Sigmoid colon (tissue), 7 donors: ENCODE measurements at places on chromosomes 4 and X.

DNA sequence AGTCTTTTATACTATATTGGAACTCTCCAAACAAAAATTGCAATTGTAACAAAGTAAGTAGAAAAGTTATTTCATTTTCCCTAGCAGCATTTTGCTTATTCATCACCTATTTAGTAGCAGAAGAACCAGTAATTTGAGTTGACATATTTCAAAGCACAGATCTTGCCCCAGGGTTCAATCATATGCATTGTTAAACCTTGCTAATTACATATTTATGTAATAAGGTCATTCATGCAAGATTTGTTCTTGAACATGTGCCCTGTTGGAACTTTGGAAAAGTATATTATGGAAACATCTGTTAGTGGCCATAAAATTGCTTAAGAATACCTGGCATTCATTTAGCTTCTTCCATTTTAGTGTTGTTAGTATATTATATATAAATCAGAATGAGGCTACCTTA, 191.7 kb downstream of the TLL1 start:
- no peaks in the 10 kb centered on the region for H3K4me1 ChIP-seq
- H3K36me3 ChIP-seq = no peaks in the 10 kb centered on the region
- no peak for DNase-seq
- H3K4me3 ChIP-seq = no peak overlapping the region
- no peak overlapping the region for H3K27ac ChIP-seq
- no peaks in the 10 kb centered on the region for H3K27me3 ChIP-seq

DNA sequence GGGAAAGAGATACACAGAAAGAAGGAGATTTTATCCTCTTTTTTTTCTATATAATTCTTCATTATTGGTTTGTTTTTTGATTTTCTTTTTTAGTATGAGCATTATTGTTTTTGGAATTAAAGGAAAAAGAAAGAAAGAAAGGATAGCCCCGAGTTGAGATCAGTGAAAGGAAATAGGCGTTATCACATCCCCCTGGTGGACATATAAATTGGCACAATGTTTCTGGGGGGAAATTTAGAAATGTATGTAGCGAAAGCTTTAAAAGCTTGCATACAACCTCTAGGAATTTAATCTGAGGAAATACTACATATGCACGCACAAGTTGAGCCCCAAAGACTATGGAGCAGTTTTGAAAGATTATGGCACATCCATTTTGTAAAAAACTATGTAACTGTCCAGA, 226.3 kb upstream of the LDB2 start:
- H3K27ac ChIP-seq = no peak overlapping the region
- no peaks in the 10 kb centered on the region for H3K27me3 ChIP-seq
- H3K4me3 ChIP-seq = no peak overlapping the region
- DNase-seq = no peak

GRCh38 chrX:137427816-137428215, 138.1 kb upstream of the ZIC3 start:
- peaks cover 14% of the 10 kb centered on the region for H3K4me1 ChIP-seq
- peaks cover 60% of the 10 kb centered on the region for H3K27me3 ChIP-seq
- no peak for DNase-seq
- no peaks in the 10 kb centered on the region for H3K36me3 ChIP-seq

DNA sequence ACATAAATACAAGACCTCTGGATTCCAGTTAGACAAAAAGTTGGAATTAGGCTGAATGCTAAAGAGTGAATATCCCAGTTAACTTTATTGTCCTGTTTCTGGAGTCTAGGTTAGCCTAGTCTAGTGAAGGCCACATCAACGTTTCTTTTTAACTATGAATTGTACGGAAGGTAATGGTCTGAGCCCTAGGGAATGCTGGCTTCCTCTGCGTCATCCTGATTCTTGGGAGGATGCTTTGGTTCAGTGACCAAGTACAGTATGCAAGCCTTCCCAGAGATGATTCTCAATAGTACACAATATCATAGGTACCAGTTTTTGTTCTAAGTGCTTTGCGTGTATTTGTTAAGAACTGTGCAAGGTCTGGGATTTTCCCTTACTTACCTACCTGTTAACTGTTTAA, 11.8 kb downstream of the DIAPH2 start:
- H3K27me3 ChIP-seq = no peaks in the 10 kb centered on the region
- no peak for DNase-seq
- no peaks in the 10 kb centered on the region for H3K36me3 ChIP-seq
- H3K27ac ChIP-seq = no peak overlapping the region
- no peaks in the 10 kb centered on the region for H3K4me1 ChIP-seq
- no peak overlapping the region for H3K4me3 ChIP-seq

GRCh38 chr4:24423670-24424069, 160.7 kb downstream of the DHX15 start:
- H3K36me3 ChIP-seq = no peaks in the 10 kb centered on the region
- H3K27me3 ChIP-seq = no peaks in the 10 kb centered on the region
- no peak for DNase-seq
- no peaks in the 10 kb centered on the region for H3K4me1 ChIP-seq
- no peak overlapping the region for H3K27ac ChIP-seq

- H3K4me3 ChIP-seq = no peak overlapping the region
- H3K36me3 ChIP-seq = no peaks in the 10 kb centered on the region
- no peaks in the 10 kb centered on the region for H3K27me3 ChIP-seq
- no peak overlapping the region for H3K27ac ChIP-seq
- H3K4me1 ChIP-seq = no peaks in the 10 kb centered on the region
Observed at GRCh38 chr4:84648863-84649647, 66.1 kb downstream of the CDS1 start.

GRCh38 chr4:5044341-5044740, 6.9 kb upstream of the STK32B start:
- no peak for DNase-seq
- H3K4me1 ChIP-seq = no peaks in the 10 kb centered on the region
- H3K27me3 ChIP-seq = no peaks in the 10 kb centered on the region
- H3K4me3 ChIP-seq = no peak overlapping the region
- no peak overlapping the region for H3K27ac ChIP-seq

DNA sequence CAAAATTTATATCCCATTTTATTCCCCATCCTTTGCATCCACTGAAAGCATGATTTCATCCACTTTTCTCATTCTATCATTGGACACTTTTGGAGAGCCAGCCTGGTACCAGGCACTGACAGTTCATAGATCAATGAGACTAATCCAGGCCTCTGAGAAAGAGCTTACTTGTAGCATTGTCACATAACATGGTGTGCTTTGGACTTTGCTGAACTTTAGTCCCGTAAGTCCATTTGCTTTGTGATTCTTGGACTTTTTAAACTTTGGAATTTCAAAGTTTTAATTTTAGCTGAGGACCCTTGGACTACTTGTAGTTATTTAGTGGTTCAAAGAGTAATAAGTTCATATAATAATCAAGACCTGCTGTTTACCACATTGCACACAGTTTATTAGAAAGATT, 11.5 kb downstream of the LIAS start:
- H3K36me3 ChIP-seq = peaks cover 53% of the 10 kb centered on the region
- no peak for DNase-seq
- no peaks in the 10 kb centered on the region for H3K27me3 ChIP-seq
- no peaks in the 10 kb centered on the region for H3K4me1 ChIP-seq

DNA sequence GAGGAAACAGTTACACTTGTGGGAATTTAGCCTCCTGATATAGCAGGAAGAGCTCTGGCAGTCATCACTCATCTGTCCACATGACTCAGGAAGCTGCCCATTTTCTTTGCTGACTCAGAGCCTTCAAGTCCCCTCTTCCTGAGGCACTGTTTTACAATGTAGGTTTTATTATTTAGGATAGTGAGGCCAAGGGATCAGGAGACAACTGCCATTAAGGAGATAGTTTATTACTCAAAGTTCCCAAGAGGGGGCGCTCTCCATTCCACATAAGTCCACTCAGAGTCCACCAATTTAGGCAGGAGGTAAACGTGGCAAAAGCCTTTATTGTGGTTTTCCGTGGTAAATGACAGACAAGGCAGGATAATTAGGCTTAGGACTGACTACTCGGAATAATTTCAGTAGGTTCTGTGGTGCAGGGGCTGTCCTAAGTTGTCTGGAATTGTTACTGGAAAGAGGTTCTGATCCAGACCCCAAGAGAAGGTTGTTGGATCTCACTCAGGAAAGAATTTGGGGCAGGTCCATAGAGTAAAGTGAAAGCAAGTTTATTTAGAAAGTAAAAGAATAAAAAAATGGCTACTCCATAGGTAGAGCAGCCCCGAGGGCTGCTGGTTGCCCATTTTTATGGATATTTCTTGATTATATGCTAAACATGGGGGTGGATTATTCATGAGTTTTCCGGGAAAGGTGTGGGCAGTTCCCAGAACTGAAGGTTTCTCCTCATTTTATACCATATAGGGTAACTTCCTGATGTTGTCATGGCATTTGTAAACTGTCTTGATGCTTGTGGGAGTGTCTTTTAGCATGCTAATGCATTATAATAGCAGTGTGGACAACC, 96.0 kb upstream of the RAB40AL start:
- H3K36me3 ChIP-seq = no peaks in the 10 kb centered on the region
- H3K27ac ChIP-seq = no peak overlapping the region
- H3K4me1 ChIP-seq = no peaks in the 10 kb centered on the region

- H3K4me3 ChIP-seq = no peak overlapping the region
- H3K36me3 ChIP-seq = no peaks in the 10 kb centered on the region
- no peak for DNase-seq
- H3K4me1 ChIP-seq = no peaks in the 10 kb centered on the region
Observed at GRCh38 chr4:117331817-117332216, 246.4 kb upstream of the TRAM1L1 start.

DNA sequence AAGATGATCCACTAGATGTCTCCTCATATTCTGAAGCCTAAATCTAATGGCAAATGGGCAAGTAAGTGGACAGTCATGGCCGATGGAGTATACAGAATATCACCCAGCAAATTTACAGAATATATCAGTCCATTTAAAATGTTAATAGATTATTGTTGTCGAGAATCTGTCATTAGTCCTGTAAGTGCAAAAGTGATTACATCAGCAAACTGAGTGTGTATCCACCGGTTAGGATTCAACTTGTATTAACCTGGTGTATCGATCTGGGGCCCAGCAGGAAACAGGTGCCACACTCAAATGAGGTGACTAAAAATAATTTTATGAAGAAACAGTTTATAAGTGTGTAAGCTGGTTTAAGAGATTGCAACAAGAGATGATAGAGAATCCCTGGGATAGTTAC, 367.9 kb upstream of the FAM47C start:
- no peaks in the 10 kb centered on the region for H3K27me3 ChIP-seq
- H3K27ac ChIP-seq = no peak overlapping the region
- no peak for DNase-seq
- H3K4me1 ChIP-seq = no peaks in the 10 kb centered on the region
- no peak overlapping the region for H3K4me3 ChIP-seq
- no peaks in the 10 kb centered on the region for H3K36me3 ChIP-seq

GRCh38 chr4:64144994-64145393, 264.3 kb downstream of the TECRL start:
- H3K4me1 ChIP-seq = peaks cover 17% of the 10 kb centered on the region
- DNase-seq = no peak
- H3K36me3 ChIP-seq = no peaks in the 10 kb centered on the region
- H3K27me3 ChIP-seq = no peaks in the 10 kb centered on the region
- H3K27ac ChIP-seq = no peak overlapping the region
- no peak overlapping the region for H3K4me3 ChIP-seq
